ENCODE measurements at places on chromosomes 16 and 17. TPM values are rescaled to one million over a fixed set of nuclear protein-coding genes. Genes with fewer than 3 reads are reported as not detected.

Gene TEX19
- not detected for polyA plus RNA-seq

Gene ABCA6
- polyA plus RNA-seq = 22.1 TPM

Gene TK2
- polyA plus RNA-seq = 15.3 TPM

Gene C1QTNF1
- polyA plus RNA-seq = 2.9 TPM

Gene NPIPA2
- polyA plus RNA-seq = 3.1 TPM

Gene TBC1D3
- not detected for polyA plus RNA-seq

Gene KIF2B
- polyA plus RNA-seq = not detected

Gene VASN
- 8.3 TPM for polyA plus RNA-seq

Gene KRTAP3-1
- polyA plus RNA-seq = not detected

Gene PITPNM3
- not detected for polyA plus RNA-seq

Gene SYCE1L
- polyA plus RNA-seq = 3.6 TPM

Gene CA4
- polyA plus RNA-seq = 8.3 TPM

Gene STX1B
- 2.0 TPM for polyA plus RNA-seq

Gene CCL1
- not detected for polyA plus RNA-seq

Gene FOXC2
- polyA plus RNA-seq = 1.2 TPM

Gene SLC13A5
- not detected for polyA plus RNA-seq

Gene GPR179
- 0.26 TPM for polyA plus RNA-seq

Gene ST6GALNAC1
- 0.94 TPM for polyA plus RNA-seq

Gene SPATA22
- polyA plus RNA-seq = 0.50 TPM

Gene GAS2L2
- not detected for polyA plus RNA-seq

Gene CLEC19A
- polyA plus RNA-seq = not detected

Gene SAMD14
- polyA plus RNA-seq = 5.2 TPM

Gene ABCC11
- 0.33 TPM for polyA plus RNA-seq

Gene GCSH
- 54.5 TPM for polyA plus RNA-seq

Gene GNG13
- polyA plus RNA-seq = not detected

Gene KRTAP4-4
- not detected for polyA plus RNA-seq

Gene LRRC46
- 1.8 TPM for polyA plus RNA-seq

Gene PPM1E
- polyA plus RNA-seq = 2.6 TPM

Gene KCNJ18
- not detected for polyA plus RNA-seq

Measured in muscle of arm (tissue), 14 donors.